ENCODE measurements at places on chromosomes 4 and X.

DNA sequence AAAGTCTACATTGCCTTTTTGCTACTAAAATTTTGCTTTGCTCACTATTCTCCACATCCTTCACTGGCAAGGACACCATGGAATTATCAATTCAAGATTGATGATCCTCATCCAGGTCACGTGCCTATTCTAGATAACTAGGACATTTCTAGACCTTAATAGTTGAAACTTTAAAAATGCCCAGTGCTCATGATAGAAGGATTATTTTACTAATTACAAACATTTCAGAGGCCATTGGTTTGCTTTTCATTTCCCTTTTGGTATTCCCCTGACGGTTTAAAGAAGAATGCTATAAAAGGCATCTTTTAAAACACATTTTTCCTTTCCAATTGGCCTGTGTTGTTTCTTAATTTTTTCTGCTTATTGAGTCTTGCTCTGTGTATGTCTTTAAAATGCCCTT is 249.4 kb downstream of the NDST4 start:
- no peak for DNase-seq

- no peak for DNase-seq
Measured at GRCh38 chr4:2252530-2253091, 9.3 kb downstream of the MXD4 start.

GRCh38 chr4:132101526-132101925 is 1047.6 kb upstream of the PCDH10 start:
- no peak for DNase-seq

GRCh38 chr4:120919358-120919757 is 3.2 kb downstream of the PRDM5 start:
- DNase-seq, result no peak

GRCh38 chrX:155995321-155995875 is 2.1 kb upstream of the IL9R start:
- no peak for DNase-seq

GRCh38 chr4:114782415-114783214 is 184.0 kb downstream of the UGT8 start:
- DNase-seq, result no peak

GRCh38 chrX:123223859-123224258 is 39.8 kb downstream of the GRIA3 start:
- no peak for DNase-seq

- DNase-seq, result no peak
Measured at GRCh38 chr4:83247415-83248357, 36.9 kb downstream of the COQ2 start.
